ENCODE measurements at places on chromosomes 3 and 15.

DNA sequence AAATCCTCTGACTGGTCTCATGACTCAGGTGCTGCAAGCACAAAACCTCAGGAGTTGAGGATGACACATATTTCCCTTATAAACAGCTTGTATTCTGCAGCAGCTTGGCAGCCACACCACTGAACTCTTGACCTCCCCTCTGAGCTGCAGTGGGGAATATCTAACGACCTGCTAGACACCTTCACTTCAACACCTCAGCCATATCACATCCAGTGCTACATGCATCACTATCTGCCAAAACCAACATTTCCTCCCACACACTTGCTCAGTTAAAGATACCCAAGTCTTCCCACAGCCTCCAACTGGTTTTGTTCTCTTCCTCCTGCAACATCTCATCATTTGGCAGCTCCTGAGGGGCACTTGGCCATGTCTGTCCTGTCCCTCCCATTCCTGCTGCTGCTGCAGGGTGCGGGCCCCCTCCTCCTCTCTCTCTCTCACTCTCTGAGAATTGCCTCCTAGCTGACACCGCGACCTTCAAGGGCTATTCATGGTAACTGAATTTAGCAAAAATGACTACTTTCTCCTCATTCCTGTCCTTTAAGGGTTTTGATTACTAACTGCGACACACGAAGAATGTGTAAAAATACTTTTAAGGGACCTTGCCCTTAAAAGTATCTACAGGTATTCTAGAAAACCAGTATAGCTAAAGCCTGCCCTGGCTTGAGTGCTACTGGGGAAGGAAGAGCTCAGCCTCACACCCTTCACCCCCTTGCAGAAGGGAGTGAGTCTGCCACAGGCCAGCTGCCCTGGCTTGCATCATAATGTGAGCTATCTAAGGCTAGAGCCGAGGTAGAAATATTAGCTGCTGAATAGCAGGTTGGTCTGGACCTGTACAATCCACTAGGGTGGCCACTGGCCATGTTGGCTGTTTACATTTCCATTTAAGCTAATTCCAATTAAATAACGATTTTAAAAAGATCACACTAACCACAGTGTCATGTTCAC is 5.0 kb upstream of the CCR9 start:
- peak; percentile 26 for DNase-seq

GRCh38 chr3:89697321-89697916 is 590.0 kb downstream of the EPHA3 start:
- no peak for DNase-seq

GRCh38 chr3:195241592-195242355 is 29.2 kb downstream of the XXYLT1 start:
- DNase-seq: peak; percentile 33

- no peak for DNase-seq
Measured at GRCh38 chr3:132837615-132838014, 115.4 kb upstream of the NPHP3 start.

DNA sequence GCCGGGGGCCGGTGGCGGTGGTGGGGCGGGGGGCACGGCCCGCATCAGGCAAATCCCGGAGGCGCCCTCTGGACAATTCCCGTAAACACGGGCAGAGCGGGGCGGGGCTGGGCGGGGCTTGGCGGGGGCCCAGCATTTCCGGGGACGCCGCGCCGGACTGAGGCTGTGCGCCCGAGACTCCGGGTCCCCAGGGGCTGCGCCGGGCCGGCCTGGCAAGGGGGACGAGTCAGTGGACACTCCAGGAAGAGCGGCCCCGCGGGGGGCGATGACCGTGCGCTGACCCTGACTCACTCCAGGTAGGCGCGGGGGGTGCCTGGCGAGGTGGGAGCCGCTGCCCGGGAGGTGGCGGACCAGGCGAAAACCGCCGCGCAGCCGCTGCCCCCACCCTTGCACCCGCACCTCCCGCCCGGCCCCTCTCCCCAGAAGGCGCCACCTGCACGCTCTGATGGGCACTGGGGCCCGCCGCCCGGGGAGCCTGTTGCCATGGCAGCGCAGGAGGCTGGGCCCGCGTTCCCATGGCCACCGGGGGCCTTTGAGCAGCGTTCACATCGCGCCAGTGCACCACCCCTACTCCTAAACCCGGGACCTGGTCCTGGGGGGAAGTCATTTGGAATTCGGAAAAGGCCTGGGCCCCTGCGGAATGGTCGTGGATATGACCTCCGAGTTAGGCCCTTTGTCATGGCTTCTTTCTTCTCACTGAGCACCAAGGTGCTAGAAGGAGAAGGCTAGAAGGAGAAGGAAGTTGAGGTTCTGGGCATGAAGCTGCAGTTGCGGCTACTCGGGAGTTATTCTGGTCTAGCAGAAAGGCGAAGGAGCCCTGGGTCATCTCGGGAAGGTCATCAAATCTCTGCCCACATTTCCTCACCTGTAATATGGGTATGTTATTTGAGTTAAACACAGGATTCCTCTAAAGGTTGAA is 16.1 kb upstream of the SEMA4B start:
- DNase-seq: peak; percentile 32

DNA sequence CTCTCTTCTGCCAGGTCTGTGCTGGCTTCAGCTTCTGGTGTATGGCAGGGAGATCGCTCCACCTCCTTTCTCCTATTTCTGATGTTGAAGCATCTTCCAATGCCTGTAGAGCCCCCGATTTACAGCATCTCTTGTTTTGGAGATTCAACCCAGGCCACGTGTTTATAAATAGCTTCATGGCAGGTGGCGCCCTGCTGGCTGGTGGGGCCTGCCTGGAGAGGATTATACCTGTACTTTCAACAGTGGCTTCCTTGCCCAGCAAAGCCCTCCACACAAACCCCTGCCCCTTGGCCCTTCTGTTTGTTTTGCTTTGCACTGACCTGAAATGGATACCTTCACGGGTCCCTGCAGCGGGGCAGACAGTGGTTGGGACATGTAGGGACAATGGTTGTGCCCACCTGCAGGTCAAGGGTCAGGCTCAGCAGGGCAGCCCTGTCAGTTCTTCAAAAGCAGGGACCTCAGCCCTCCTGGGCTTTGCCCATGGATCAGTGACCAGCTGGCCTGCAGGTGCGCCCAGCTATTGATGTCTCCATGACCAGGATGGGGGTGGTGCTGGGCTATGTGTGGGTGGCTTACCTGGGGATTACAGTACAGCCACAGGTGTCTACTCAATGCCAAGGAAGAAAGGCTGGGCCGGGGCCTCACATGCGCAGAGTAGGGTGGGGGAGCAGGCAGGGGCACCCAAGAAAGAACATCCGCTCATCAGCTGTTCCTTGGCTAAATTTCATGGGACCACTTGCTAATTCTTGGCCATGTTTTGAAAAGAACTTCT is 112.7 kb upstream of the PRR23C start:
- no peak for DNase-seq

GRCh38 chr3:196097373-196098154 is 15.7 kb upstream of the TFRC start:
- no peak for DNase-seq

Data from fibroblast of skin of right biceps (primary cell).